ENCODE measurements at places on chromosomes 12 and 14. TPM values are rescaled to one million over a fixed set of nuclear protein-coding genes. Genes with fewer than 3 reads are reported as not detected.

The RPL36AL gene
- polyA plus RNA-seq: 319 TPM

The KLRK1 gene
- 4.2 TPM for polyA plus RNA-seq

The RILPL1 gene
- 9.7 TPM for polyA plus RNA-seq

The AKAP6 gene
- 8.5 TPM for polyA plus RNA-seq

The GPR68 gene
- polyA plus RNA-seq: 2.9 TPM

The GUCY2C gene
- polyA plus RNA-seq: 126 TPM

The SCN8A gene
- polyA plus RNA-seq: 1.4 TPM

The CMA1 gene
- polyA plus RNA-seq: not detected

The RAPGEF3 gene
- polyA plus RNA-seq: 7.9 TPM

The BICDL1 gene
- polyA plus RNA-seq: 14.9 TPM

The ZCCHC8 gene
- polyA plus RNA-seq: 36.0 TPM

The NINJ2 gene
- polyA plus RNA-seq: 2.8 TPM

The RERGL gene
- 0.25 TPM for polyA plus RNA-seq

The TAS2R14 gene
- 3.5 TPM for polyA plus RNA-seq

The SELPLG gene
- 5.6 TPM for polyA plus RNA-seq

The DNAH10 gene
- polyA plus RNA-seq: 1.0 TPM

The SSTR1 gene
- polyA plus RNA-seq: 24.6 TPM

The KRT83 gene
- 0.03 TPM for polyA plus RNA-seq

The GPR132 gene
- 1.5 TPM for polyA plus RNA-seq

The KRT82 gene
- polyA plus RNA-seq: not detected

The ZDHHC22 gene
- 1.6 TPM for polyA plus RNA-seq

The KICS2 gene
- 5.6 TPM for polyA plus RNA-seq

The ADAMTS20 gene
- polyA plus RNA-seq: 0.49 TPM

The KRT3 gene
- not detected for polyA plus RNA-seq

The HCAR3 gene
- polyA plus RNA-seq: 0.82 TPM

The PRB2 gene
- polyA plus RNA-seq: 0.28 TPM

The ETFBKMT gene
- 4.1 TPM for polyA plus RNA-seq

The TSPAN11 gene
- 8.4 TPM for polyA plus RNA-seq

The CD163 gene
- polyA plus RNA-seq: 10.4 TPM

The LBHD2 gene
- not detected for polyA plus RNA-seq

The PZP gene
- polyA plus RNA-seq: 0.24 TPM

The GPR162 gene
- polyA plus RNA-seq: 7.9 TPM

The LMNTD1 gene
- polyA plus RNA-seq: 0.22 TPM

The EPS8 gene
- polyA plus RNA-seq: 61.6 TPM
